ENCODE measurements at places on chromosomes 3 and 15. TPM values are rescaled to one million over a fixed set of nuclear protein-coding genes. Genes with fewer than 3 reads are reported as not detected.

The DPH3 gene
- total RNA-seq: 13.4 TPM

The ARPP21 gene
- not detected for total RNA-seq

The CLDN1 gene
- not detected for total RNA-seq

DNA sequence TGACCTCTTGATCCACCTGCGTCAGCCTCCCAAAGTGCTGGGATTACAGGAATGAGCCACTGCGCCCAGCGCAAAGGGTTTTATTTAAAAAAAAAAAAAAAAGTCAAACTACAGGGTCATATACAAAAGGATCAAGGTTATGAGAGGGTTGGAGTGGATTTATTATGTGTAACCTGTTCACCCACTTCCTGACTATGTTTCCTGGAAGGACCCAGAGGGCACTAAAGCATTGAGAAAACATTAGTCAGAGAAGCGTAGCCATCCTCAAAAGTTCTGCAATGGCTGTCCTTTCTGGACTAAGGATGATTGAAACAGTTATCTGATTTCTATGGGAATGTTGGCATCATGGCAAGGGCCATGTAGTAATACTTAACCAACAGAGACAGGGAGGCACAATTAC lies 7.3 kb upstream of the SCAPER start:
- DNase-seq: no peak

- no peak for DNase-seq
Measured at GRCh38 chr3:43221076-43221475, 65.3 kb upstream of the SNRK start.

GRCh38 chr3:126807795-126808194 lies 103.8 kb downstream of the CHCHD6 start:
- no peak for DNase-seq

DNA sequence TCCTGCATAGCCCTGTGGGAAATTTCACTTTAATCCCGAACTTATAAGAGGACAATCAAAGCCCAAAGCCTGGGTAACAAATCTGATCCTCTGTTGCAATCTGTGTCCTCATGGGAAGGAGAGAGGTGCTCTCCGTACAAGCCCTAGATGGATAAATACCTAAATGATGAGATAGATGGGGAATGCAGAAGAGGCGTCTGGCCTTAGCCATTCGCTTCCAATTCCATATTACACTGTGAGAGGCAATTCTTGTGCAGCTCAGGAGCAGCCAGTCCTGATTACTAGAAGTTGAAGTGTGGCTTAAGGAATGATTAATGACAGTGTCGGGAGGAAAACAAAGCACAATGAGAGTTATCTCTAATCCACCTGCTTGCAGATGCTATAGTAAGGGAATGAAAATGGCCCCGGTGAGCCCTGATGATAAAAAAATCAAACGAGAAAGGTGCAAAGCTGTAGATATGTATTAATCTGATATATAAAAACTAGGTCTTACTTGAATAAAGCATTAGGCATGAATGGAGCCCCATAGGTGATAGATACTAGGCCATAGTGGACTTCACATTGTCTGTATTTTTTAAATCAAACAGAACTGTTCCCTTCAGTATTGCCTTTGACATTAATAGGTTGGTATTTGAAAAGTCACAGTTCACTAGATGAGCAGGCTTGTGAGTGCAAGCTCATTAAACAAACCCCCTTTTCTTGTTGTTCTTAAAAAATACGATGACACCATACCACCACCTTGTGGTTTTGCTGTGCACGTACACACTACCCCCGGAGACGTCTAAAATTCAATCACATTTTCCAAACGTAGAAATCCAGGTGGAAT lies 54.2 kb upstream of the TMCO5A start:
- DNase-seq: no peak

DNA sequence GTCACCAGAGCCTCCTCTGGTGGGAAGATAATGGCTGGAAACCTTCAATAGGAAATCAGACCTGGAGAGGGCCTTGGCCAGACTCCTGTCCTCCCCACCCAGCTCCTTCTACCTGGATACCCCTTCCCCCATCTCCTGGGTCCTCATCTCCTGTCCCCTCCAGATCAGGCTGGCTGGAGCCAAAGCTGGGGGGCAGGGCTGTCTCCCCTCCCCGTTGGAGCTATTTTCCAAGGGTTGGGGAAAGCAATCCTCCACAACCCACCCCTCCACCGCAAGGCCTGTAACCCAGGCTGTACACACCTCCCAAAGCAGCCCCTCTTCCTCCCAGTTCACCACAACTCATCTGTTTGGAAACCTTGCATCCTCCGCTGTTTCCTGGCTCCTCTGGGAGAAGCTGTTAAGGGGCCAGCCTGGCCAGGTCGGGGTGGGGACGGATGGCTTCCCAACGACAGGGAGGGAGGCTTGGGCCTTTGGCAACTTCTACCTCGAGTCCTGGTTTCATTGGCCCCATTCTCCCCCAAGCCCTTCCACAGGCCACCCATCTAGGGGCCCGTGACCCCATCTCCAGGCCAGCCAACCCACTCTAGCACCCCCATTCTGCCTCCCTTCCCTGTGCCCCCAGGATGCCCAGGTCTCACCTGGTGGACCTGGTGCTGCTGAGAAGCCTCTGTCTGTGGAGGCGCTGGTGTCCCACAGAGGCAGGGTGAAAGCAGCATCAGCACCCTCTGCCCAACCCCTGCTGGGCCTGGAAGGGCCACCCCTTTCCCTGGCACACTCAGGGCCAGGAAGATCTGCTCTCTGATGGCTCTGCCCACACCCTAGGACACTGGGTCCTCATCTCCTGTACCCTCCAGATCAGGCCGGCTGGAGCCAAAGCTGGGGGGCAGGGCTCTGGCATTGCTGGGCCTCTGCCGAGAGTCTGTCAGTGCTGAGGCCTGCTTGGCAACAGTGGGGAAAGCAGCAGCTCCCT lies 22.1 kb upstream of the GOLGA6C start:
- DNase-seq: no peak

- DNase-seq: no peak
Measured at GRCh38 chr15:78063217-78063616, 14.3 kb downstream of the TBC1D2B start.

- DNase-seq: no peak
Measured at GRCh38 chr3:187849016-187849654, 103.9 kb upstream of the BCL6 start.
